ENCODE measurements at places on chromosomes 6 and 20.

- DNase-seq, result no peak
These were observed 209.9 kb downstream of the ANKRD60 start for GRCh38 chr20:58018590-58018989.

- DNase-seq, result peak; percentile 10
These were observed 136.3 kb downstream of the LY86 start for GRCh38 chr6:6724539-6725467.

DNA sequence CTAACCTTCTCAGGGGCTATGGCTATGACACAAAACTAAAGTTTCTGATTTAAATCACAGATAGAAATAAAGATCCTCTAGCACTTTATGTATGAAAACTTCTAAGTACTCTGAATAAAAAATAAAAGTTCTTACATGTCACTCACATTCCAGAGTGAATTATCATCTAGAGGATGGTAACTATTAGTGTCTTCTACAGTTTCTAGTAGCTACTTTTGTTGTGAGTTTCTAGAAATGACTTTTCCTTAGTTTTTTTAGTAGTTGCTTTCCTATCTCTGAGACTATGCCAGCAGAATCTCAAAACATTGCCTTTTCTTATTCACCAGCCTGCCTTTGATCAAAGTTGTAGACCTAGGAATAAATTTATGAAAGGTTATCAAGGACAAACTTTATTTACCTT, 10.1 kb downstream of the ZNF318 start:
- DNase-seq, result no peak

DNA sequence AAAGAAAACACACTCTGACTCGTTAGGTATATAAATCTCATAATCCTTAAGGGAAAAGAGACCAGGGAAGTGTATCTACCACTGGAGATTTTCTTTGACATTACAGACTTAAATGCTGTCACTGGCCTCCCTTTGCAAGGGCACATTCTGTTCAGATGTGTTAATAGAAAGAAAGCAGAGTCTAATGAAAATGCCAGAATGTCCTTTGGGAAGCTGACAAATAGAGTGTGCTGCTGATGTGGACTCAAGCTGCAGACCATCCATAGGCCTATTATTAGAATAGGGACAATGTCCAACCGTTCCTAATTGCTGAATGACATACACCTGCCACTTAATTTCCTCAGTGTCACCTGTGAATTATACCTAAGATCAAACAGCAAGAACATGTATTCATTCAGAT, 41.2 kb downstream of the SLC35D3 start:
- DNase-seq, result no peak

DNA sequence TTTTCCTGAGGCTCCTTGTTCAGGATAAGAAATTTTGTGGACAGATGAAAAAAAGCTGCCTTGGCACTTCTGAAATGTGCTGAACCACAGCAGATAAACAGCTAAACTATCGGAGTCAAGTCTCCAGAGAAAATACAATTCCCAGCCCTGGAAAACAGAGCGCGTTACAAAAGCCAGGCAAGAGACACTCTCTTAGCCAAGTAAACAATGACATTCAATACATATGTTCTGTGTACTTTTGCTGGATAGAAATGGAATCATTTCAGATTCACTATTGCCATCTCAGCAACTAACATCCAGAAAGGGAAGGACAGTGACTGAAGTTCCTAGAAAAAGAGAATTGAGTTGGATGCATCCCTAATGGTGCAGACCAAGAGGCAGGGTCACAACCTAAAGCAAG, 196.8 kb upstream of the NRSN1 start:
- DNase-seq, result no peak

GRCh38 chr20:60136645-60137401, 178.6 kb downstream of the CDH26 start:
- no peak for DNase-seq

Measured in central memory CD4-positive, alpha-beta T cell (primary cell).